GM12891 (cell line): ENCODE measurements at places on chromosomes 16 and 17.

GRCh38 chr16:1481906-1482835 lies 6.6 kb downstream of the PTX4 start:
- DNase-seq: no peak

DNA sequence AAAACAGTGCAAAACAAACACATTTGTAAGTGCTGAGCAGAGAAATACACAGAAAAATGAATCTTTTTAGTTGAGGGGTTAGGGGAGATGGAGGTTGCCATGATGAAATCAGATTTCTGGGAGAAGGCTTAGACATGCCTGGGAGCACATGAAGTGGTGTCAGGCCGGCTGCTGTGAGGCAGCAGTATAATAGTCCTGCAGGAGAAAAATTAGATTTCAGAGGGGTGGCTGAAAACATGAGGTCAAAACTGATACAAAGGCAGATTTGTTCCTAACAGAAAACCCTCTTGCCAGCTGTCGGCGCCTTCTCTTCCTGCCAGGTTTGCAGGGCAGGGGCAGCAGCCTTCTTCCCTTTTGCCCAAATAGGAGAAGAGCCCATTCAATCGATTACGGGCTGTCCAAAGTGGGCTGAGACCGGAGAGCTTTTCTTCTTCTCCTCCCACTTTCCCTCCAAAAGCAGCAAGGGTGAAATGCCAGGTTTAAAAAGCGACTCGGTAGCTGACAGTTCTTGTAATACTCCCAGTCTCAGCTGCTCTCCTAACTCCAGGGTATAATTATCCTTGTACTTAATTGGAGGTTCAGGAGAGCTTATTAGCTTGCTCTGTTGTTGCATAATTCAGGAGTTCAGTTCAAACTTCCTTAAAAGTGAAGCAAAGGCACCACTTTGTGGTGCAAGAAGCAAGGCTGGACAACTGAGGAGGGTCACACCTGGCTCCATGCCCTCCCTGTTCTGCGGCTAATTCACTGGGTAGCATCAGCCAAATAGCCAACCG lies 80.0 kb downstream of the PCTP start:
- no peak for DNase-seq

DNA sequence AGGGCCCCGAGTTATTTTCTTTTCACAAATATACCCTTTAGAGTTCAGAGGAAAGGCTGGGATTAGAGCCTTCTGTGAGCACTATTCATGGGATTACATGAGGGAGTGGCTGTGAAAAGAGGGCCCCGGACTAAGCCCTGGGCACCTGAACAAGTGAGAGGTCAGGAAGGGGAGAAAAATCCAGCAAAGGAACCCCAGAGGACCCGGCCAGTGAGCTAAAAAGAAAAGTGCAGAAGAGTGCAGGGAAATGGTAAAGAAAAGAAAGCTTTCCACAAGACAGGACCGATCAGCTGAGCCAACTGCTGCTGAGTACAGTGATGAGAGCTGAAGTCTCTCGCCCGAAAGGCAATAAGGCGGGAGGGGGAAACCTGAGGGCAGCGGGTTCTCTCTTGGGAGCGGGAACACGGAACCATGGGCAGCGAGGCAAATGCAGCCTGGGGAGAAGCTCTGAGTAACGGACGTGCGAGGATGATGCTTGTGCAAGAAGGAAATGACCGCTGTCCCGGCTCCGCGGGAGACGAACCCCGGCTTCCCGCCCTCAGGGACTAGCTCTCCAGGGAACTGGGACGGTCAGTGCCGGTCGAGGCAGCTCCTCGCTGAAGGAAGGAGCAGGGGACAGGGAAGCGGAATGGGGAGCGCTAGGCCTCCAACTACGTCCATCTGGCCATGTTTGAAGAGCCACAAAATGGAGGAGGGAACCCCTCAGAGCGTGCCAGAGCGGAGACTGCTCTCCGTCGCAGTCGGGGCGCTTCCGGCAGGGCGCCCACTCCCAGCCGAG lies 665 bp upstream of the ALDH3A2 start:
- peak; percentile 29 for DNase-seq

GRCh38 chr16:1834096-1834495 lies 7.1 kb downstream of the FAHD1 start:
- no peak for DNase-seq

DNA sequence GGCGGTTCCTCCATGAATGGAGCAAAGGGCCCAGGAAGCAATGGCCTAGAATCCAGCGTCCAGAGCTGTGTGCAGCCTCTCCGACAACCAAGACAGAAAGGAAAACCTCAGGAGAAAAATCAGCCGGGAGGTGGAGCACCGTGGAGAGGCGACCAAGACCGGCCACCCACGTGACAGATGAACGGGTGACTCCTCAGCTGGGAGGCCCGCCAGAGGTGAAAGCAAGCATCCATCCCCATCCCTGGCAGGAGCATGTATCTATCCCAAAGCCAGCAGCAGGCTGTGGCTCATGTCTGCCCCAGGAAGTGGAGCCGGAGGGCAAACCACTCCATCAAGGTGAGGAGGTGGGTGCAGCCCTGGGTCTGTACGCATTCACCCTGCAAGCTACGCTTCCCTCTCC lies 52.1 kb downstream of the FOXL1 start:
- no peak for DNase-seq

DNA sequence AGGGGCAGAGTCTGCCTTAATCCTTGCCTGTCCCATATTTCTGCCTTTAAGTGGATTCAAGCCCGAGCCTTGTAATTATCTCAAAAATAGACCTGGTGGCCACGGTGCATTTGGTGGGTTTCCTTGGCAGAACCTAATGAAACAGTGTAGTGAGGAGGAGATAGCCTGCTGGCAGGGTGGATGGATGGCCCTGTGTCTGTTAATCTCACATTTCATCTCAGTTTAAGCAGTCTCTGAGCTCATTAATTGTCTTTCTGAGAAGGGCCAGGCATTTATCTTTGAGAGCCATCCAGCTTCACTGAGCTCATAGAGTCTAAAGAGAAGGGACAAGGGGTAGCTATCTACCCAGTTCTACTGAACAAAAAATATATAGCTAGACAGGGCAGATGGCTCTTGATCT lies 364.0 kb upstream of the EEF2KMT start:
- no peak for DNase-seq

- no peak for DNase-seq
Measured at GRCh38 chr17:79188685-79189084, 114.1 kb downstream of the ENGASE start.

GRCh38 chr17:63956296-63956920 lies 16.3 kb downstream of the SCN4A start:
- DNase-seq: no peak

GRCh38 chr16:1607971-1608370 lies 3.9 kb downstream of the IFT140 start:
- DNase-seq: no peak

DNA sequence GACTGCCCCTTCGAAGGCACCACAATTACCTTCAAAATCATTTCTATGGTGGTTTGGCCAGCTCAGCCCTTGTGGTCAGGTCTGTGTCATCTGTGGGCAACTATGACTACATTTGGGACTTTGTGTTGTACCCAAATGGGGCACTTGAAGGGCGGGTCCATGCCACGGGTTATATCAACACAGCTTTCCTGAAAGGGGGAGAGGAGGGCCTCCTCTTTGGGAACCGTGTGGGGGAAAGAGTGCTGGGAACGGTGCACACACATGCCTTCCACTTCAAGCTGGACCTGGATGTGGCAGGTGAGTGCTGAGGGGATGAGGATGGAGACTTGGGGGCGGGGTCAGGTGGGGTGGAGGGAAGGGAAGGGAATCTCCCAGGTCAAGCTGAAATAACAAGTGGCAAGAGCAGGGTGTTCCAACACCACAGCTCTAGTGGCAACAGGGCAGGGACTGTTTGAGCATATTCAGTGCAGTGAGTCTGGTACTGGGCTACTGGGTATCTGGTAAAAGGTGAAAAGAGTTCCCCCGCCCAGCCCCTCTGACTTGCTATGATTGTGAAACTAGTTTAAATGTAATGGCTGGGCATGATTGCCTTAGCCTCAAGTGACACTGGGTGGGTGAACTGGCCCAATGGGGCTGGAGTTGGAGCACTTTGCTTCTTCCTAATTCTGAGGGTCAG lies 1.7 kb downstream of the AOC2 start:
- no peak for DNase-seq

- no peak for DNase-seq
Measured at GRCh38 chr17:16419929-16420271, 4.5 kb downstream of the TRPV2 start.

DNA sequence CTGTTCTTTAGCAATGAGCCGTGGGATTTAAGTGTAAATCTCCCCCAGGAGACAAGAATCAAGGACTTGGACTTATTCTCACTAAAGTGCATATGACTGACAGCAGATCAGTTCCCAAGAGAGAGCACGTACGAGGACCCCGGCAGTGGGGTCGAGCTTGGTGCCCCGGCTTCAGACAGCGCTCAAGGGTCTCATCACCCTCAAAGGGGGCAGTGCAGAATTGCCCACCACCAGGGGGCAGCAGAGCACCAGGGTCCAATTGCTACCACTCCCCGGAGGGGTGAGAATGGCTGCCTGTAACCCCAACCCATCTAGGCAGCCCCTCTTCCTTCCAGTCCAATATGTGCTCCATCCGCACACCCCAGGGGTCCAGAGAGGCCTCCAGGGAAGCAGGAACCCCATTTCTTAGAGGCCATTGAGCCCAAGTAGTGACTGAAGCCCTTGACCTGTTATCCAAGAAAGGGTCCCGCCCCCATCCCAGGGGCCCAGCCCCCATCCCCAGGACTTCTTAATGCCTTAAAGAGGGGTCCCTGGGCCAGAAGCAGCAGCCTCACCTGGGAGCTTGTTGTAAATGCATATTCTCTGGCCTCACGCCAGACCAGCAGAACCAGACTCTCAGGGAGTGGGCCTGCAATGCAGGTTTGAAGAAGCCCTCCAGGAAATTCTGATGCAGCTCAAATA lies 86.1 kb downstream of the ZDHHC7 start:
- peak; percentile 69 for DNase-seq

- DNase-seq: no peak
Measured at GRCh38 chr16:28925386-28926228, 569 bp upstream of the RABEP2 start.

DNA sequence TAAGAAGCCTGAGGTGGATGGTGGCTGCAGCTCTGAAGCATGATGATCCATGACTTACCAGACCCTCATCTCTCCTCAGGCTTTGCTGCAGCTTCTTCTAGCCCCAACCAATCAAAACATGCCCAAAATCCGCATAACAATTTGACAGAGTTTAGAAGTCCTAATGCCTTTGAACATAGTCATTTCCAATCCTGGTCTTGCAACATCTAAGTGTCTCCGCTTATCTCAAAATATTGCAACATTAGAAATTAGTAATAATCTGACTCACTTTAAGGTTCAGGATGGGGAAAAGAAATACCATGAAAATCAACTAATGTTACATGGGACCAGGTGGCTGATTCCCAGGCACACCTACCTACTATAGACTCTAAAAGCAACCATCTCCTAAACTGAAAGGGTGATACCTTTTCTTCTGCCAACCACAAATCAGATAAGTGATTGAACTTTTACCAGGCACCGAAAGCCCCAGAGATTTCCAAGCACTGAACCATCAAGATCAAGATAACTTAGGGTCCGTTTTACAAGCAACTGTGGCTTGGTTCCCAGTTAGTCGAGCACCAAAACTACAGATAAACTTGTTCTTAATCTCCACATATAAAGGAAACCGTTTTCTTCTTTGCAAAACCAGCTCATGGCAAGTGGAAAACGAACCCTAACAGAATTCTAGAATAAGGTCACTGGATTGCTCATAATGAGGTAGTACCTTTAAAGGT lies 14.0 kb downstream of the ERN1 start:
- no peak for DNase-seq

DNA sequence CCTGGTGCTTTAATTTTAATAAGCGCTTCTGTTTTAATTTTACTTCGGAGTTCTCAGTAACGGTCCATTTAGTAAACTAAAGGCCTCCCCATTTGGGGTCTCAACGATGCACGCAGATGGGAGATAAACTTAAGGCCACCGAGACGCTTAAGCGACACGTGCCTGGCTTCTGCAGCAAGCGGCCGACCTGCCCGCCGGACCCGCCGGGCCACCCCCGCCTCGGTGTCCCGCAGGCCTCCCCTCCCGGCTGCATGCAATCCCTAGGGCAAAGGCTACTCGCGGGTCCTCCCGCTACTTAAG lies 592 bp downstream of the GCSH start:
- no peak for DNase-seq

GRCh38 chr16:52089476-52089875 lies 457.5 kb downstream of the TOX3 start:
- no peak for DNase-seq

- no peak for DNase-seq
Measured at GRCh38 chr16:86865851-86866662, 287.7 kb downstream of the FOXL1 start.

GRCh38 chr16:24446189-24446588 lies 93.2 kb upstream of the RBBP6 start:
- DNase-seq: no peak

GRCh38 chr17:4856937-4857314 lies 23.8 kb downstream of the MINK1 start:
- no peak for DNase-seq

GRCh38 chr17:67203818-67204217 lies 41.2 kb downstream of the HELZ start:
- DNase-seq: no peak

DNA sequence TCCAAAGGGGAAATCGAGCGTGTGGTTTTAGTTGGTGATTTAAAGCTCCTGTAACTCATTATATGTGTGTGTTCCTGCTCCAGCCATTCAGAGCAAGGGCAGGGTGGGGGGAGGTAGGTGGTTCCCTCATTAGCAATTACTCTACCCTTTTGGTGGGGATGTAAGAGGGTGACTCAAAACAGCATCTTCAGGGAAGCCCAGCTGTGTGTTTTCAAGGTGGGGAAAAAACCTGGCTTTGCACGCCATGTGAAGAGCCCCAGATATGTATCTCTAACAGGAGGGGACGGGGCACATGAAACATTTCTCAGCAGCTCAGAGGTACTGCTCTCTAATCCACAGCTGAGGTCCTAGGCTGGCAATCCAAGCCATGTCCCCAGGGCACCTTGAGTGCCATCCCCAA lies 241.3 kb upstream of the ZFHX3 start:
- DNase-seq: peak; percentile 26

- DNase-seq: no peak
Measured at GRCh38 chr17:46007461-46007965, 8.5 kb downstream of the STH start.

DNA sequence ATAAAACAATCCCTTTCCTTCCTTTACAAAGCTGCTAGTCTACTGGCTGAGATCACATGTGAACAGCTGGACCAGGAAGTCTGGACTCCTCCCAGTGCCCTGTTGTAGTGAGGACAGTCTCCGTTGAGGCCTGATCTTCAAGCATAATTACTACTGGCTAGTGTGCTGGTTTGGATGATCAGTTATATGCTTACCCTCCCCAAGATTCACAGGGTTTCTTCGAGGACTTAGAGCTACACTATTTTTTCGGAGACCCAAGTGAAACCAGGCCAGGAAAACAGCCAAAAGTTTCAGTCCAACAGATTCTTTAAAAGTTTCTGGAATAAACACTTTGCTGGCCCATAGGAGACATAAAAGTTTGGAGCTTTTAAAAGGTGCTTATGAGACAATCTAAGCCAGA lies 194.9 kb upstream of the CDH11 start:
- no peak for DNase-seq

GRCh38 chr17:2688351-2689342 lies 22.9 kb downstream of the CLUH start:
- DNase-seq: peak; percentile 13

DNA sequence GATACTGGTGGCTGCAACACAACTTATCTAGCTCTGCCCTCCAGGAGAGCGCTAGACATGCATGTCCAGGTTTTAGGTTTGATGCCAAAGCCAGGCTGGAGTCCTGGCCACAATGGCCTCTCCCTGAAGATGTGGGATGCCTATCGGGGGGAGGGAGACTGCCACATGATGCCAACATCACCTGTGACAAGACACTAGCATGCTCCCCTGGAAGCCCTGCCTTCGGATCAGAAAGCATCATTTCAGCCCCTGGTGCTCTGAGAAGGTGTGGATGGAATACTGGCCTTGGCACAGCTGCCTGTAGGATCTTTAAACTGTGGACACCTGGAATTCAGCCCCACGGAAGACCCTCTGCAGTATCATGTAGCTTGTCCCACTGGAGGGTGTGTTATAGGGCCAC lies 93.5 kb downstream of the SHISA6 start:
- DNase-seq: no peak
